A549 treated with ZK216348 at 1 μM for 4 hours (cell line): ENCODE measurements at places on chromosomes 5 and 9. TPM values are rescaled to one million over a fixed set of nuclear protein-coding genes. Genes with fewer than 3 reads are reported as not detected.

PLAC8L1 gene
- total RNA-seq, result 0.34 to 0.75 TPM (median 0.70 TPM) in 3 of 5 replicates, not detected in the others

IL7R gene
- total RNA-seq, result 0.19 to 0.55 TPM (median 0.35 TPM) in 5 replicates

IRX1 gene
- total RNA-seq, result not detected in 5 replicates

FBXW2 gene
- 38.7 to 41.1 TPM (median 40.2 TPM) in 5 replicates for total RNA-seq

RNF183 gene
- total RNA-seq, result not detected in 5 replicates

PLPP6 gene
- 7.8 to 13.0 TPM (median 11.9 TPM) in 5 replicates for total RNA-seq

NACC2 gene
- total RNA-seq, result 19.5 to 39.4 TPM (median 34.6 TPM) in 5 replicates
